HS-27A (cell line): ENCODE measurements at places on chromosomes 7 and 10.

- DNase-seq = no peak
Measured at GRCh38 chr7:50674896-50675835, 107.5 kb downstream of the GRB10 start.

DNA sequence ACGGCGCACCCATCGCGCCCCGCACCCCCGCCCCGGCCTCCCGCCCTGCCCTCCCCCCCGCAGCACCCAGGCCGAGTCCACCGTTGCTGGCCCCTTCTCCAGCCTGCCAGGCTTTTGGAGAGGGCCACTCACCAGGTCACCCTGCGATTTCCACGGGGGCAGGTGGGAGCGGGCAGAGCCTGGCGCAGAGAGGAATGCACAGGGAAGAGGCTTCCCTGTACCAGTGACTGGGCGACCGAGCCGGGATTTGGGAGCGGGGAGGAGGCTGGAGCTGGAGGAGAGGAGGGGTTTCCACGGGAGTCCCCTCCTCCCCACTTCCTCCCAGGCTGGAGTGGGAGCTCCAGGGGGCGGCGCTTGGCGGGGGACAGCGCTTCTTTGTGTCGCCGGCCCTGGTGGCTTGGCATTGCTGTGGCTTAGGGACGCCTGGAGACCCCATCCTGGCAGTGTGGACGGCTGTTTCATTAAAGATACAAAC, 19.3 kb downstream of the TCAF1 start:
- no peak for DNase-seq

DNA sequence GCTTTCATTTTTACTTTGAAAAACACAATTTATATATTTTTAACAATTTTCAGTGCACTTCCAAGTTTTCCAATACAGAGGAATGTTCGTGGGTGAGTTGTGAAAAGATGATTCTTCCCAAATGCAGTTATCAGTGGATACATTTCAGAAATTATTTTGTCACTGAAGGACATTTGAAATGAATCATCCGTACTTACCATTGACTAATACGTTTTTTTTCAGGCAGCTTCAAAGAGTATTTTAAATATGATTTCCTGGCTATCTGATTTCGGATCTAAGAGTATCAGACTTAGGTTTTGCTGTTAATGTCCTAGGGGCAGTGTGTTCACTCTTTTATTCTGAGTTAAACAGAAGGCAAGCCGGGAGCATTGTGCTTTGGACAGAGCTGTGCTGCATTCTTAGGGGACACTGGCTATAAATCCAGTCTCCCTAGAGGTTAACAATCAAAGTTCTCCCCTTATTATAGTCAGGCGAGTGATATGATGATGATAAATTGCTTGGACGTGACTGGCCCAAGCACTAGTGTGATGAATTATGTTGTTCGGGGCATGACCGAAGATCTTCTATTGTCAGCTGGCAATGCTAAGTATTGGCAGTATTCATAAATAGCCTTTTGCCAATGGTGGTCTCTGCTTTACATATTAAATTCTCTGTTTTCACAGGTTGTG, 4.5 kb downstream of the PTER start:
- no peak for DNase-seq

- no peak for DNase-seq
Measured at GRCh38 chr7:45193828-45194227, 36.2 kb downstream of the RAMP3 start.

DNA sequence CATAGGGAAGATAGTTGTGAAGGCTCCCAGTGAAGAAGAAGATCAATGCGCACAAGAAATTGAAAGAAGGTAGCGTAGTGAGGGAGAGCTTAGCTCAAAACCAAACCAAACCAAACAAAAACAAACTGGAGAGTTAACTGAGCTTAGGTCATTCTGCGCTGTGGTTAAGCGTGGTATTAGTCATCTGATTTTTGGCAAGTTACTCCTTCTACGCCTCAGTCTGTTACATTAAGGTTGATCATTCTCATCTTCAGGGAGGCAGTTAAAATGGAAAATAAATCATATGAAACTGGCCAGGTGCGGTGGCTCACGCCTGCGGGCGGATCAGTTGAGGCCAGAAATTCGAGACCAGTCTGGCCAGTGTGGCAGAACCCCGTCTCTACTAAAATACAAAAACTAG, 259.7 kb downstream of the EXOC4 start:
- peak; percentile 26 for DNase-seq

DNA sequence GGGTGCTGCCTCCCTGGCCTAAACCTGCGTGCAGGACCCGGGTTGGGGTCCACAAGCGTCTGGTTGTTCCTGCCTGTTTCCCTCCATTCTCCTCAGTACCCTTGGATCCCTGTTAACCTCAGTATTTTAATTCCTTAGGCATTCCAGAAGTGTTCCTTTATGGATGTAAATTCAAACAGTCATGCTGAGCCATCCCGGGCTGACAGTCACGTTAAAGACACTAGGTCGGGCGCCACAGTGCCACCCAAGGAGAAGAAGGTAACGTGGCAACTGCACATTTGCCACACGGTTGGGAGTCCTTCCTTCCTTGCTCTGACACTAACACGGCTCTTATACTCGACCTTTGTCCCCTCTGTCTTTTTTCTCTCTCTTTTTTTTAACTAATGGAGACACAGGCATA, 187.1 kb downstream of the ARHGAP21 start:
- DNase-seq = no peak

GRCh38 chr7:34143402-34143801, 238.1 kb downstream of the BMPER start:
- no peak for DNase-seq
